ENCODE measurements at places on chromosomes 12 and 14.
A peak's percentile ranks its signal among the peaks of the same experiment; 100 is the strongest.

- no peak for DNase-seq
These were observed 131.8 kb upstream of the USP15 start for GRCh38 chr12:62128175-62128975.

GRCh38 chr14:100402631-100403030 lies 79.5 kb downstream of the SLC25A47 start:
- no peak for DNase-seq

GRCh38 chr14:105537580-105538474 lies 11.4 kb downstream of the TMEM121 start:
- peak; percentile 95 for DNase-seq

GRCh38 chr12:42234970-42235369 lies 3.1 kb downstream of the YAF2 start:
- no peak for DNase-seq

DNA sequence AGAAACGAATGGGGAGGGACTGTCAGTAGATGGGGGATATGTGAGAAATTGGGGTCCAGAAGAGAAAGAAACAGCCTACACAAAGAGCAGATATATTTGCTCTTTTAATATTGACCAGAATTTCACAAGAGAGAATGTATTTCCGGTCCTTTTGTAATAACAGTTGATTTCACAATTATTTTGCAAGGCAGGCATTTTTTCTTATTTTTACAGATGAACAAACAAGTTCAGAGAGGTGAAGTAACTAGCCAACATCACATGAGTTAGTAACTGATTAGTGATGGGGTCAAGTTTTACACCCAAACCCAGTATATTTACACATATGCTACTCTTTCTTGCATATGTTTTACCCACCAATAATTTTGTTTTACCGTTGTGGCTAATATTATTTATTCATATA lies 188.2 kb downstream of the NAV3 start:
- no peak for DNase-seq
